Iris pigment epithelial cell (primary cell): ENCODE measurements at places on chromosomes 6 and 20.

DNA sequence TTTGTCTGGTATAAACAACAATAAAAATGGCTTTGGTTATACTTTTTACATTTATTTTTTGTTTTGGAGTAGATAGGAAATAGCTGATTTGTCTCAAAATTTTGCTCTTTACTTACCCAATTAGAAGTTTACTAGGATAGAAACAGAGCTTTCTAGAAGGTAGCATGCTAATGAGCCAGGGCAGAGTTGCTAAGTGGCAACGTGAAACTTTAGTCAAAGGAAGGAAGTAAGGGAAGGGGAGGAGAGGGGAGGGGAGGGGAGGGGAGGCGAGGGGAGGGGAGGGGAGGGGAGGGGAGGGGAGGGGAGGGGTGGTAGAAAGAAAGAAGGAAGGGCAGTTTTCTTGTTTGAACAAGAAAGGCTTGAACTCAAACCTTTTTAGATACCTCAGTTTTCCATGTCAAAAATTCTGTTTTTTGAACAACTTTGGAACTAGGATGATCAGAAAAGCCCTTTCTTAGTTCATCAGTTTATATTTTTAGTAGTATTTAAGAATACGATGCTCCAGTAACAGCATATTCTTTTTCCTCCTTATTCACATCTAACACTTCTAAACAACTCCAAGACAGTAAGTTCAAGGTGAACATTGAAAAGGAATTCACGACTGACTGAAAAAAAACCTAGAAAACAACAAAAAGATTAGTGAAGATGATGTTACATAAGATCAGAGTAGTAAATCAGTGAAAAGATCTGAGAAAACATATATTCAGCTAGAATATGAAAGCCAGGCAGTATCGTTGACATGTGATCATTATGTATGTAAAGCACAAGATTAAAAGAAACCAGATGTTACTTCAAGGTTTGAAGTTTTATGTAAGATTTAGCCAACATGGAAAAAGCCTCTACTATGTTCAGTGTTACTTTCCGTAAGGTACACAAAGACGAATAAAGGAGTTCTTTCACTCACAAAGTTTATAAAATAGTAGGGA lies 263.4 kb downstream of the ARHGAP18 start:
- no peak for DNase-seq

- DNase-seq = no peak
These were observed 57.8 kb upstream of the ATXN1 start for GRCh38 chr6:16818992-16819626.

DNA sequence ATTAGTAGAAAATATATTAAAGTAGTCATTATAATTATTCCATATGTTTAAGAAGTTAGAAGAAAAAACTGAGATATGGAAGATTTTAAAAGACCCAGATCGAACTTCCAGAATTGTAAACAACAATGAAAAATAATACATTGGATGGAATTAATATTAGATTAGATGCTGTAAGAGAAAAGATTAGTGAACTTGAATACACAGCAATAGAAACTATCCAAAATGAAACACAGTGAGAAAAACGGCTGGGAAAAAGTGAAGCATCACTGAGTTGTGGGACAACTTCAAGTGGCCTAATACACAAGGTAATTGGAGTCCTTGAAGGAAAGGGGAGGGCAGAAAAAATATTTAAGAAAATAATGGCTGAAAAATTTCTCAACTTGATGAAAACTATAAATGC lies 4.2 kb upstream of the TTBK1 start:
- DNase-seq = no peak

DNA sequence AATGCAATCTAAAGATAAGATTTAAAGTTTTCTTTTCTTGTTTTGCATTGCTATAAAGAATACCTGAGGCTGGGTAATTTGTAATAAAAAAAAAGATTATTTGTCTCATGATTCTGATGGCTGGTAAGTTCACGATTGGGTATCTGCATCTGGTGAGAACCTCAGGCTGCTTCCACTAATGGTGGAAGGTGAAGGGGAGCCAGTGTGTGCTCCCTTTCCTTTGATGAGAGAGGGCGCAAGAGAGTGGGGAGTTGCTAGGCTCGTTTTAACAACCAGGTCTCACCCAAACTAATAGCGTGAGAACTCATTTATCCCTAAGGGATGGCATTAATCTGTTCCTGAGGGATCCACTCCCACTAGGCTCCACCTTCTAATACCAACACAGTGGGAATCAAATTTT lies 353.2 kb downstream of the BTBD3 start:
- no peak for DNase-seq

- no peak for DNase-seq
These were observed 183.5 kb downstream of the DST start for GRCh38 chr6:56459030-56459805.

- no peak for DNase-seq
These were observed 8.6 kb downstream of the CMTR1 start for GRCh38 chr6:37441651-37442050.

- no peak for DNase-seq
These were observed 23.6 kb downstream of the PGM3 start for GRCh38 chr6:83169511-83169910.

DNA sequence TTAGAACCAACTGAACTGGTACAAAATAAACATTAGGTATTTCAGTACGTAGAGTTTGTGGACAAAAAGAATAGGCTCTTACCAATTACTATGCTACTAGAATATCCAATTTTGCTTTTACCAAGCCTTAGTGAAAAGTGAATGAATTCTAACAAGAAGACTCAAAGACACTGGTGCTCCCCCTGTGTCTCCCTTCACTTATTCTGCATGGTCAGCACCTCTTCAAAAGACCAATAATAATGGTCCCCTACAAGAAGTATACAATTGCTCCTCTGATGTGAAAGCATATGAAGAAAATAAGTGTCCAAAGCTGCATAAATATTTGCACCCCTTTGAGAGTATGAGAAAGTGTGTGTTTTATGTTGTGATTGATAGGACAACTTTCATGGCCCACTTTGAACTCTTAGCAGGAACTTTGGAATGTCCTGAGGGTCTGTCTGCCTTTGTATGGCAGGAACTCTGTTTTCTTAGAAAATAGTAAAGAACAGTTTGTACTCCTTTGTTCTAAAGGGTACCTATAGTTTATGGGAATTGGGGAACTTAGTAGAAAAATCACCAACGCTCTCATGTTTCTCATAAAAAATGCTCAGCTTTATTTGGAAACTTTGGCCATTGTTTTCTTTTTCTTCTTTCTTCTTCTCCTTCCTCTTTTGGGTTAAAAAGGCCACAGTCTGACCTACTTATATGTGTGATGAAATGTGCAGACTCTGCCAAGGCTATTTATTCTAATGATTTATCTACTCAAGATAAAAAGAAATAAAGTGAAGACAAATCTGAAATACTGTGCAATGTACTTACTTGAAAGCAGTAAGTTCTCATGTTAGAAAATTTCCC lies 352.4 kb downstream of the LAMA2 start:
- peak; percentile 37 for DNase-seq

DNA sequence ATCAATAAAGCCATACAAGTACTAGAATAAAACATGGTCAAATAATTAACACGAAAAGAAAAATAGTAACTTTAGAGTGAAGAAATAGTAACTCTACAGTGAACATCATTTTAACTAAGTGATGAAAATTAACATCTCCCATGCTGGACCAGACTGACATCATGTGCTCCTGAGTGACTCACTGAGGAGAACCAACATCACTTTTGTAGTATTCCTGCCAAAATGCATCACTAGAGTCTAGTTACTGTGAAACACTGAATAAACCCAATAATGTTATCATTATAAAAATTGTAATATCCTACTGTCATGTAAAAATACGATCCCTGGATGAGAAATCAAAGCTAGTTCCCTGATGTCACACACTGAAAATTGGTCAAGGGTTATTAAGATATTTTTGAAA lies 361.3 kb downstream of the CD109 start:
- no peak for DNase-seq

- DNase-seq = no peak
These were observed 153.6 kb downstream of the MTHFD1L start for GRCh38 chr6:151018911-151019782.

GRCh38 chr6:3913077-3913957 lies 64.1 kb downstream of the FAM50B start:
- DNase-seq = peak; percentile 97

DNA sequence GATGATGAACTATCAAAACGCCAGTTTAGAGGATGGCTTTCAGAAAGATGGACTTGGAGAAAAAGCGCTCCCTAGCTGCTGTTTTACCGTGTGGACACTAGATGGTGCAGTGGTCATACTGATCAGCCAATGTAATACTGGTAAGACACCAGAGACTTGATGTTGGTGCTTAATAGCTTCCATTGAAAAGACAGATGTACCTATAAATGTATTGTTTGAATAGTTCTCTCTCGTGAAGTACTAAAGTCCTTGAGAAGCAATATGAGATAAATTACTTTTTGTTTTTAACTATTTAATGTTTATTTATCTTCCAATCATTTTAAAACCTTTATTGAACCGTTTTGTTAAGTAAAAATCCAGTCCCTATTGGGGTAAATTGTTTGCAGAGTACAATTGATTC lies 63.9 kb upstream of the FUCA2 start:
- peak; percentile 83 for DNase-seq

DNA sequence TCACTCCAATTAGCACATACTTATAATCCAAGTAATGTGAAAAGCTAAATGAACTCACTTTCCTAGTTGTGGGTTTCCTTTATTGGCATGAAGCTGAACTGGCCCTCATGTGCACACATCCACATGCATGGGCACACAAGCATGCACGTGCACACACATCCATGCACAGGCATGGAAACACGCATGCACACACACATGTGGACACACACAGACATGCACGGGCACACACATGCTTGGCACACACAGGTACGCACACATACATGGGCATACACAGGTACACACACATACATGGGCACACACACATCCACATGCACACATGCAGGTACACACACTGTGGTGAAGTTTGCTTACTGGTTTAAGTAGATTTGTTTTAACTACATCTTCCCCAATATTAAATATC lies 23.8 kb downstream of the SYNDIG1 start:
- DNase-seq = no peak

- peak; percentile 54 for DNase-seq
These were observed 192.8 kb downstream of the LY86 start for GRCh38 chr6:6781172-6781872.

DNA sequence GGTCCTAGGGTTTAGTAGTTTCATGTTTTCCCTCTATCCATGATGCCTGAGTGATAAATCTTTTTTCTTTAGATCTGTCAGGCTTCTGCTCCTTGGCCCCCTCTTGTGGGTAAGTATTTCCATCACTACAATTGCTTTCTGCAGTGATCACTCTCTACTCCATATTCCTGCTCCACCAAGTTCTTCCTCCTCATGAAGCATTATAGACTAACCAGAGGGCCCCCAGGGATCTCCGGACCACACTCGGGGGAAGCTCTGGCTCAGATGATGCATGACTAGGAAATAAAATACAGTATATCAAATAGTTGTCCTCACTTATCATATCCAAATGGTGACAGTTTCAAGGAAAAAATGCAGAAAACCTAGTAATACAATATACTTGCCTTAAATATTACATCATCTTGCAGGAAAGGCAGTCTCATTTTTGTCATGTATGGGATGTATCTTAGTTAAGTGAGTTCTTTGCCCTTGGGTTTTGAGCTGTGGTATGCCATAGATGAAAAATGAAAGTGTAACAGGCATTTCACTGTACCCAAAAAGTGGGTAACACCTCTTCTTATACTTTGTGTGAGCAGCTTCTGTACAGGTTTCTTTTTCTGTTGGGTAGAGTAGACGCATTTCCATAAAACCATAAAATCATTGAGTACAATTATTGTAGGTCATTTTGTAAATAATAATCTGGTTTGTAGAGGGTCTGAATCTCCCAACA lies 200.9 kb upstream of the EYA4 start:
- DNase-seq = peak; percentile 46

DNA sequence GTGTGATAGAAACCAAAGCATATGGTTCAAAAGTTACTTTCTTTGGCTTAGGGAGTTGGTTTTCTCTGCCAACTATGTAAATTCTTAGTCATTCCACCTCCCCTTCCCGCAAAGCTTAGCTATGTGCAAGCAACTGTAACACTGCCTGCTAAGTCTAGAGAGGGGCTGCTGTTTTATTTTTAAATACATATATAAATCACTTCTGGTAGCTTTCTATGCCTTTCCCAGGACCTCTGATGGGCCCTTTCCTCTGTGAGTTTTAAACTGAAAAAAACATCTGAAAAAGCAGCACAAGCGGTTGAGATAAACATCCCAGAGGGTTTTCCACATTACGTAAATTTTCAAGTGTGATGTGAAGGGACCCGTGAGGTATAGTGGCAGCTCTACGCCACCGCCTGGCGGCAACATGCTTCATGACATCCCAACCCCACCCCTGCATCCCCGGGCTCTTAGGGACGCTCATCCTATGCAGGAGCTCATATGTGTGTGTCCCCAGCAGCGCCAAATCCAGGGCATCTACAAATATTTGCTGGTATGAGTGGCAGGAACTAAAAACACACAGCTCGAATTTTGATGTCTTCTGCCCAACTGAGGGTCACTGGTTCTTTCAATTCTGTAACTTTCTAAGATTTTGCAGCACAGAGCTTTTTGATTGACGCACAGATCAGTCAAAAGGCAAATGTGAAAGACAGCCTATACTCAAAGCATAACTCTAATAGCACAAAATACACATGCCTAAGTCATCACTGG lies 12.7 kb downstream of the SAYSD1 start:
- DNase-seq = peak; percentile 69

DNA sequence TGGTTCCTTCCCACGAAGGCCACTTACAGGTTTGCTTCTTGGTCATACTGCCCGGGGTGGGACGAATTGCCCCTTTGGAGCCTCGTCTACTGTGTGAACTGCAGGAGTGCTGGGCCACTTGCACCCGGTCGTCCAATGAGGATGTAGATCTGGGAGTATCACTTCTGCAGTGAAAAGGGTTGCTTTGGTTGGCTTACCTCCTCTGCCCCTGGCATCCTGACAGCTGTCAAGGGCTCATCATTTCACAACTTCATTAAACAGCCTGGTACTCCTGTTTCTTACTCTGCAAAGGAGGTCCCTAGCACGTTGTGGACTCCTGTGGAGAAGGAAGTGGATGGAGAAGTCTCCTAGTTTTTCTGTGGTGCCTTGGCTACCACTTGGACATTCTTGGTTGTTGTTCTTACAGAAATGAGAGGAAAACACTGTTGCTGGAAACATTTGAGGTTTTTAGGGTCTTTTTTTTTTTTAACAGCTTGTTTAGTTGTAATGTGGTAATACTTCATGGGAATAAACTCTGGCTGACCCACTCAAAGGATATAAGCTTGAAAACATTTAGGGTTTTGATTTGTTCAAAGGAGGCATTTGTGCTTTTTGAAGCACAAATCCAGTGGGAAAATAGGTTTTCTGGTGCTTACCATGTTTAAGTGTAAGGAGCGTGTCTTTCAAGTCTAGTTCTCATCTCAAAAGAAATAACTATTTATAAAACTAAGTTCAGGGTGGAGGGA lies 60.7 kb downstream of the AKAP12 start:
- peak; percentile 45 for DNase-seq

GRCh38 chr20:59948828-59949720 lies 8.9 kb downstream of the FAM217B start:
- peak; percentile 60 for DNase-seq

DNA sequence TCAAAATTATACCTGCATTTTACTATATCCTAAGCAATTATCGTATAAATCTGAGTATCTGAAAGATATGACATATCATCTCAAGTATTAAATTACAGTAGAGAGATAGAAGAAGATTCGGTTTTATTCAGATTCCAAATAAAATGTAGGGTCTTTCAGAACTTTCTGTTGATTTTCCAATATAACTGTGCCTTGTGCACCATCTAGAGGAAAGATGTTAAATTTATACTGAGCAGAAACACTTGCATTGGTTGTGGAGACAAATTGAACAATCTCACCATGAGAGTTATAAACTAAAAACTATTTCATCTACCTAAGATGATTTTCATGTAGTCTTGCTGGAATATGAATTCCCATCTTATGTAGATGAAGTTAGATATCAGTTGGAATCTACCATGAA lies 26.8 kb upstream of the HSF2 start:
- DNase-seq = peak; percentile 13

- no peak for DNase-seq
These were observed 295.2 kb downstream of the PTPRT start for GRCh38 chr20:42894483-42894882.
